Heart left ventricle (tissue), 16 donors: ENCODE measurements at places on chromosomes 1 and 21. TPM values are rescaled to one million over a fixed set of nuclear protein-coding genes. Genes with fewer than 3 reads are reported as not detected.
A peak's percentile ranks its signal among the peaks of the same experiment; 100 is the strongest.

DNA sequence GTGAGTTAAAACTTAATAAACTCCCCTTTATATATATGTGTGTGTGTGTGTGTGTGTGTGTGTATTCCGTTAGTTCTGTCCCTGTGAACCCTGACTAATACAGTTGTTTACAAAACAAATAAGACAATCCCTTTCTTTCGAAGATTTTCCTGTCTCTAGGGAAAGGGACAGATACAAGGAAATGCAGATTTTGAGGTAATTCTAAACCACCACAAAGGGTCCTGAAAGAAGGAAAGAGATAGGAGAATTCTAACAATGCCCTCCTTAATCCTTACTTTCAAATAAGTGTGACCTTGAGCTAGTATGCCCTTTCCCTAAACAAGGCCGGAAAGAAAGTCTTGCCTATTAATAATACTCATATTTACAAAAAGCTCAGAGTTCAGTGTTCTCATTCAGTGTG, 164.8 kb upstream of the COL11A1 start:
- H3K27ac ChIP-seq, result no peak overlapping the region
- H3K36me3 ChIP-seq, result no peaks in the 10 kb centered on the region
- no peak for DNase-seq

Gene MXRA8
- total RNA-seq, result 28.5 TPM

Gene LMNA
- 273 TPM for total RNA-seq

- no peak overlapping the region for H3K4me3 ChIP-seq
- no peaks in the 10 kb centered on the region for H3K27me3 ChIP-seq
- H3K36me3 ChIP-seq, result no peaks in the 10 kb centered on the region
- no peaks in the 10 kb centered on the region for H3K4me1 ChIP-seq
- no peak overlapping the region for H3K27ac ChIP-seq
Measured at GRCh38 chr21:27734146-27734545, 767.3 kb upstream of the ADAMTS5 start.

DNA sequence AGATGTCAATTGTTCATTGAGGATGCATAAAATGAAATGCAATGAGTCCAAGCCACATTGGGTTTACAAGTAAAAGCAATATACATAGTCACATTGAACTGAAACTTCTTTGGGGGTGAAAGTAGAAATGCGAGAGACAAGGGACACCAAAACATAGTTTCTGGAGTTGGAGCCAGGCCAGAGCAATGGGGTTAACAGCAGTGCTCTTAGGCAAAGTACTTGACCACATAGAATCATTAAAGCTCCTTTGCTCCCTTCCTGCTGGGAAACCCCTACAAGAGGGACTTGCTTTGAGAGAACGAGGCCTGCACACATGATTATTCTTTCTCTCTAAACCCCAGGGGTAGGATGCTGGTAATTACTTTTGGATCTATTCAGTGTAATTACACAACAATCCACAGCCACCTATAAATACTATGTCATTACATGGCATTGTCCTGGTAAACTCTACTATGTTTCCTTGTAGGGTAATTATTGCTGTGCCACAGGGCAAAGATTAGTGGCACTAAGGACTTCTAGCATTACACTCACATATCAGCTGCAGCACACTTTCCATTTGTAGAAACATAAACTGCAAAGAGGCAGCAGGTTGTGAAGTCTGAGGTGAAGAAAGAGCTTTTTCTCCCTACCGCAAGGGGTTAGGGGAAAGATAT, 421.6 kb upstream of the PBX1 start:
- no peak overlapping the region for H3K4me3 ChIP-seq
- H3K27ac ChIP-seq, result no peak overlapping the region
- H3K36me3 ChIP-seq, result no peaks in the 10 kb centered on the region

GRCh38 chr1:14876747-14877146, 276.8 kb upstream of the TMEM51 start:
- peaks cover 21% of the 10 kb centered on the region for H3K27me3 ChIP-seq
- H3K27ac ChIP-seq, result no peak overlapping the region
- no peaks in the 10 kb centered on the region for H3K4me1 ChIP-seq
- no peak for DNase-seq
- H3K36me3 ChIP-seq, result no peaks in the 10 kb centered on the region
- H3K4me3 ChIP-seq, result no peak overlapping the region

DNA sequence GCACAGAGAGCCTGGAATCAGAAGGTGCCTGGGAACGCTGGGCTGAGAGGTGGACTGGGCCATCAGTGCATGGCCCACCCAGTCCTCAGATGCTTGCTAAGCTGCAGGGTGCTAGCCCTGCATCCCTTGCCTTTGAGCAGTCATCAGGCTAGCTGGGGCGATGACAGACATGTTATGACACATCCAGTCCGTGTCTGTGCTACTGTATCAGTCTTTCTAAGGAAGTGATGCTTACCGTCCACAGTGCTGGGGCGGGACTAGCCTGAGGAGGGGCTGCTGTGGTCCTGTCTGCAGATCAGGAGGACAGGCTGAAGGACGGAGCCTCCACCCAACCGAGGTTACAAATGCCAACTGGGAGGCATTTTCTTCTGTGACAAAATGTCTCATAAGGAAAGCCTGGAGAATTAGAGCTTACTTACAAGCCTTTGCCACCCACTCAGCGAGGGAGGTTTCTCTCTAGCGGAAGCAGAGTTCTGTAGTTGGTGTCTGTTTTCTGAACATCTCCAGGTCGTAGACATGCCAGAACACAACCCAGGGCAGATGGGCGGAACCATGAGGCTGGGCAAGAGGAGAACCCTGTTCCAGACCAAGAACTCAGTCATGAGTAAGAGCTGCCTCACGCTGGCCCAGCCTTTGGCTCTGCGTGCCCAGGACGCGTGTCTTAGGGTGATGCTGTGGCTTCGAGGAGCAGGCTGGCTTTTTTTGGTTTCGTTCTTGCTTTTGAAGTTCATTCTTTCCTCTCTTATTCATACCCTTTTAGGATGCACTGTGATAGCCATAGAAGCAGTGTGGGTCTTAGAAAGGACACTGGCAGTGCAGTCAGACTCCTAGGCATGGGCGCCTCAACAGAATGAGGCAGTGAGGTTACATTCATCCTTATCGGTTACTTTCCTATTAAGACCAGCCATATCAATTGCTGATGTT, 14.3 kb downstream of the SLFNL1 start:
- no peak overlapping the region for H3K27ac ChIP-seq
- H3K27me3 ChIP-seq, result no peaks in the 10 kb centered on the region
- peaks cover 9% of the 10 kb centered on the region for H3K4me1 ChIP-seq

Gene COA7
- total RNA-seq, result 12.6 TPM

GRCh38 chr21:14557413-14557812, 11.3 kb upstream of the SAMSN1 start:
- H3K4me3 ChIP-seq, result no peak overlapping the region
- no peak for DNase-seq
- H3K4me1 ChIP-seq, result no peaks in the 10 kb centered on the region
- H3K27me3 ChIP-seq, result no peaks in the 10 kb centered on the region

- H3K36me3 ChIP-seq, result no peaks in the 10 kb centered on the region
- peak; percentile 52 for DNase-seq
Measured at GRCh38 chr1:231919886-231920285, 293.3 kb downstream of the DISC1 start.

- H3K4me3 ChIP-seq, result no peak overlapping the region
- H3K27me3 ChIP-seq, result no peaks in the 10 kb centered on the region
- H3K36me3 ChIP-seq, result no peaks in the 10 kb centered on the region
Measured at GRCh38 chr1:85387781-85388180, 77.2 kb downstream of the DDAH1 start.

DNA sequence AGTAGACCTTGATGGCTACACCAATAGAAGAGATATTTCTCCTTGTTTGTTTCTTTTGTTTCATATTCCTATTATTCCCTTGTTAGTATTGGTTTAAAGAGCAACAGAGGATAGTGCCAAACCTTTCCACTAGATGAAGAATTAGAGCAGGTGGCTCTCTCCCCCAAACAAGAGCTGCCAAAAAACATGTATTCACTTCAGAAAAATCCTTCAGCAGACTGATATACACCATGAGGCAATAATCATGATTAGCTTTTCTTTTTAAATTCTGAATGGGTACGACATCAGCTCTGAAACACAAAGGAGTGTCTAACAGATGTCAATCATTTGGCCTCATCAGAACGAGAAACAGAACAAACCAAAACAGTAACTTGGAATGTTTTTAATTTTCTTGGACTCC, 67.3 kb upstream of the MAP10 start:
- no peak overlapping the region for H3K4me3 ChIP-seq
- no peaks in the 10 kb centered on the region for H3K36me3 ChIP-seq
- no peak overlapping the region for H3K27ac ChIP-seq
- H3K4me1 ChIP-seq, result no peaks in the 10 kb centered on the region
- DNase-seq, result no peak
- H3K27me3 ChIP-seq, result no peaks in the 10 kb centered on the region

DNA sequence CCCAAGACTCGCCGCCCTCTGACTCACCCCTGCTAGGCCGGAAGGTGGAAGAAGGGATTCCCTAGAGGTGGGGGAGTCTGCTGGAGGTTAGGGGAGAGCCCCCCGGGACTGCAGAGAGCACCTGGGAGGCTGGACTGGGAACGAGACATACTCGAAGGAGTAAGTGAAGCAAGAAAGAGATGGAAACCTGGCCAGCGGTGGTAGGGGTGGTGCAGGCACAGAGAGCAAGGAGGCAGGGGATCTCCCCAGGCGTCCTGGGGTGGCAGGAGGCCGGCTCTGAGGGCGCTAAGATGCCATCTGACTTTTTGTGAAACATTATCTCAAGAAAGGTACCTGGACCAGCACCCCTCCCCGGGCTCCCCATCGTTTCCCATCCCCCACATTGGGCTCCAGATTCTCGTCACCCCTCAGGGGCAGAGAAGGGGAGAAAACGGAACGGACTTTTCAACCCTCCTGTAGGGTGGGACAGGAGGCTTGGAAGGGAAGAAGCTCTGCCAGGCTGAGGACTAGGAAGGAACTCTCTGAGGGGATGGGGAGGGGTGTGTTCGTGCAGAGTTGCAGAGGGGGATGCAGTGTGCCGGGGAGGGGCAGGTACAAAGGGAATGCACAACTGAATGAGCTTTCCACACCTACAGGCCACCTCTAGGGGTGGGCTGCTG, 708 bp downstream of the CHRNB2 start:
- no peak for DNase-seq
- no peaks in the 10 kb centered on the region for H3K27me3 ChIP-seq
- H3K36me3 ChIP-seq, result no peaks in the 10 kb centered on the region
- H3K27ac ChIP-seq, result no peak overlapping the region

DNA sequence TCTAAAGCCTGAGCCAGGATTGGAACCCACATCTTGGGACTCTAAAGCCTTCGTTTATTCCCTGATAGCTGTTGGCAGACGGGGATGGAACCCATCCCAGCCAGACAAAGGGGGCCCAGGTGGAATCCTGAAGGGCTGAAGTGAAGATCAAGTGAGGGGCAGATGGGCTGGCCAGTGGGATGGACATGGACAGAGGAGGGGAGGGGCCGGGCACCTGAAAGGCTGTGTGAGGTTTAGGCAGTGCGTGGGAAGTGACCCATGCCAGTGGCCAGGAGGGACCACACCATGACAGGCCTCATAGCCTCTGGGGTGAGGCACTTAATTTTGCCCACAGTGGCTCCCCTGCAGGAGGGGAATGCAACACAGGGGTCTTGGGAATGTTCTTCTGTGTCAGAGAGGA, 44.6 kb upstream of the DMRTB1 start:
- no peaks in the 10 kb centered on the region for H3K4me1 ChIP-seq
- no peak overlapping the region for H3K27ac ChIP-seq
- no peaks in the 10 kb centered on the region for H3K36me3 ChIP-seq
- H3K4me3 ChIP-seq, result no peak overlapping the region
- H3K27me3 ChIP-seq, result no peaks in the 10 kb centered on the region

- no peak overlapping the region for H3K4me3 ChIP-seq
- no peaks in the 10 kb centered on the region for H3K27me3 ChIP-seq
- H3K4me1 ChIP-seq, result peaks cover 4% of the 10 kb centered on the region
- no peaks in the 10 kb centered on the region for H3K36me3 ChIP-seq
Measured at GRCh38 chr1:23395154-23395724, 25.6 kb upstream of the ZNF436 start.

GRCh38 chr1:150558303-150558704, 9.1 kb downstream of the ADAMTSL4 start:
- H3K4me1 ChIP-seq, result peaks cover 45% of the 10 kb centered on the region
- peaks cover 5% of the 10 kb centered on the region for H3K36me3 ChIP-seq
- H3K27ac ChIP-seq, result peak overlapping the region; percentile 100
- H3K4me3 ChIP-seq, result peak overlapping the region; percentile 39
- H3K27me3 ChIP-seq, result no peaks in the 10 kb centered on the region

DNA sequence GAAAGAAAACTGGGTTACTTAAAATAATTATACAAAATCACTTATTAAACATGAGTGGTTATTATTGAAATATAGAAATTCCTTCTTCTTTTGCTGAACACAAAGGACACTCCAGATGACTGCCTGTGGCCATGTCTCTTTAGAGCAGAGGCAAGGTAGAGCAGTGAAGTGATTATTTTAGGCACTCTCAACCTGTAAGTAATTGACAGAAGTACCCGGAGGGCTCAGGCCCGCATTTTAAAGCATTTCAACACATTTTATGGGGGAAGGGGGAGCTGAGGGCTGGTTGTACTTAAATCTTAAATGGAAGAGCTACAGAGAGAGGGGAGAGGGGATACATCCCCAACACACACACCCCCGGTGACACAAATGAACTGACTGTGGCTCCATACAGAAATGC, 10.2 kb downstream of the OSCP1 start:
- no peak overlapping the region for H3K4me3 ChIP-seq
- no peak for DNase-seq
- peaks cover 2% of the 10 kb centered on the region for H3K4me1 ChIP-seq
- no peaks in the 10 kb centered on the region for H3K27me3 ChIP-seq

- peaks cover 15% of the 10 kb centered on the region for H3K27me3 ChIP-seq
- no peaks in the 10 kb centered on the region for H3K36me3 ChIP-seq
- H3K27ac ChIP-seq, result no peak within 1 kb of the TSS
- peak within 1 kb of the TSS; percentile 49 for H3K4me3 ChIP-seq
Measured at GRCh38 chr1:226548256-226549093, at the start of gene STUM. STUM (plus strand) TSS chr1:226548764; CDS start chr1:226548905, 141 bp downstream.

DNA sequence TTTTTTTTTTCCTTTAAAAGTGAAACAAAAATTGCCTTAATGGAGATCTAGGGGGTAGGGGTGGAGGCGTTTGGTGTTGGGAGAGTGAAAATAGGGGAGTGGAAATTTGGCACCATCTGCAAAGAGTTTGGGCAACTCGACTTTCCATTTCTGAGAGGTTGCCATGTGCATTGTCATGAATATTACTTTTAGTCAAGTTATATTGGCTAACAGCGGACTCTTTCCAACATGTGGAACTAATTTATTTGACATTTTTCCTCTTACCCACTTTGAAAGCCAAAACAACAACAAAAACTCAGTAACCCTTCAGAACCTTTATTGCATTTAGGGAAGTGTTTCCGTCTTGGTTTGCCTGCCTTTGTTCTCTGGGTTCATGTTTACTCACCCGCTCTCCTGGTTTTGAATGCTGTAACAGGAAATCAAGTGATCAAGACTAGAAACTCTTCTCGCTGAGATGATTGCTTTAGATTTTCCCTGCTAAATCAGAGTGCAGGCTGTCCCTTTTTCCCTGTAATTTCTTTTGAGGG, 70.4 kb downstream of the CACHD1 start:
- DNase-seq, result no peak
- H3K27ac ChIP-seq, result peak overlapping the region; percentile 54
- H3K36me3 ChIP-seq, result no peaks in the 10 kb centered on the region
- H3K4me3 ChIP-seq, result peak overlapping the region; percentile 15

DNA sequence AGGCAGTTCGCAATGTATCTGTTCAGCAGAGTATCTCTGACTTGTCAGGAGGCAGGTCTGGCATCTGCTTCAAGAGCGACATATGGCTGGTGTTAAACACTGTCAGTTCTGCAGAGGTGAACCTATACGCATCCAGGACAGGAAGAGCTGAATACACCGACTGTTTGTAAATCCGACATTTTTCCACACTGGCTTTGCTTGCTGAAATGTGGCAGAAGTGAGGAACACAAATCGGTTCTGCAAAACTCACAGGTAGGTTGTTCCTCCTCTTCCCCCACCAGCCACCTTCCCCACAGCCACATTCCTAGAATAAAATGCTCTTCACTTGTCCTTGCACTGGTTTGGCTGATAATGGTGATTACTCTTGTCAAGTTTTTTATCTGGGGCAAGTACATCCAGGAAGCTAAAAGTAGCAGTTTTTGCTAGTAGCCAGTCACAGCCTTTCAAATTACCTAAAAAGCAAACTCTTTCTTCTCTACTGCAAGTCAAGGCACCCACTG, 289.2 kb downstream of the GRIK1 start:
- DNase-seq, result no peak
- H3K27me3 ChIP-seq, result no peaks in the 10 kb centered on the region
- H3K4me1 ChIP-seq, result no peaks in the 10 kb centered on the region
